ENCODE measurements at places on chromosomes 12 and 14. TPM values are rescaled to one million over a fixed set of nuclear protein-coding genes. Genes with fewer than 3 reads are reported as not detected.

DNA sequence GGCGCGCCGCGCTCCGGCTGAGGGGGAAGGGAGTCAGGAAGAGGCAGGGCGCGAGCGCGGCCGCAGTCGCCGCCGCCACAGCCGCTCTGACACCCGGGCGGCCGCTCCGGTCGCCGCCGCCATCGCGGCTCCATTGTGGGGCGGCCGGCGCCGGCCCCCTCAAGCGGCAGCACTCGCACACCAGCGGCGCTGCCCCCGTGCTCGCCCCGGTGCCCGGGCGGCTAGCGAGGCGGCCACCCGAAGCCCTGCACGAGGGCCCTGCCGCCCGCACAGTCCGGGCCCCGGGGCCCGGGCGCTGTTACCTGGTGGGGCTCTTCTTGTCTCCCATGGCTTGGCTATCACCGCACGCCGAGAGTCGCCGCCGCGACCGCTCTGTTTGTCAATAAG lies 202 bp downstream of the YAF2 start:
- no peak for DNase-seq

The HOXC12 gene
- total RNA-seq, result not detected

GRCh38 chr12:48678551-48679185 lies 3.4 kb downstream of the KANSL2 start:
- no peak for DNase-seq

The IL26 gene
- total RNA-seq, result not detected

The HRK gene
- total RNA-seq, result 0.11 TPM

Measured in Right ventricle myocardium inferior (tissue), 1 donor.